Activated naive CD8-positive, alpha-beta T cell treated with anti-CD3 and anti-CD28 coated beads, Interleukin-2, amount 50 U/mL, for 24 hours (primary cell): ENCODE measurements at places on chromosomes 12 and 14.

GRCh38 chr14:53581504-53581903 is 375.1 kb downstream of the BMP4 start:
- no peak overlapping the region for H3K27ac ChIP-seq
- no peaks in the 10 kb centered on the region for H3K4me1 ChIP-seq
- no peaks in the 10 kb centered on the region for H3K36me3 ChIP-seq
- DNase-seq, result no peak
- H3K27me3 ChIP-seq, result peaks cover 1% of the 10 kb centered on the region

DNA sequence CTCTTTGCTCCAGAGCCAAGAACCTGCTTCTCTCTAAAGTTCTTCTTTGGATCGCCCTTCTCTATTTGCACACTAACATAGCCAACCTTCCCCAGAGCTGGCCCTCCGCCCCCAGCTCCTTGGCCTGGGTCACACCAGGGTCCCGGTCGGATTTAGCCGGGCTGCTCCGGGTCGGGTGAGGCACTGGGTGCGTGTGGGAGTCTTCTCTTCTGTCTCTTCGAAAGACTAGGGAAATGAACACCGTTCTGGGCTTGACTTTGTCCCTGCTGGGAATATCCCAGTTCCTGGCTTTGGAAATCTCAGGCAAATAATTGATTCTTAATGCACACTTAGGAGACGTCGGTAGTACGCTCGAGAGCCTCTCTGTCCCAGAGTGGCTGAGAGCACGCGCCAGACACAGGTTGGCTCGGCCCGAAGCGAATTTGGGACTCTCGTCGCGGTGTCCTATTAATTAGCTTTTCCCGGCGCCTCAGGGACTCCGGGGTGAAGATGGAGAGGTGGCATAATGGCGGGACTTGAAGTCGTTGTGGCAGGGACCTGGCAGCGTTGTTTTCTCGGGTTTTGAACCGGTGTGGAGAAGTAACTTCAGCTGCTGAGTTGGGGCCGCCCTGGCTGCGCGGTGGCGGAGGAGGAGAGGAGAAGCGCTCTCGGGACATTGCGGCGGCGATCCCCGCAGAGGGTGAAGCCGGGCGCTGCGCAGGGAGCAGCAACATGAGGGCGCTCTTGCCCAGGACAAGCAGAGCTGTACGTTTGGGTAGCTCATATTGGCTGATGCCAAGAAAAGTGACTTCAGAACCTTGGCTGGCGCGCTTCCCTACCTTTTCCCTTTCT is 7.5 kb downstream of the FOXG1 start:
- H3K4me3 ChIP-seq, result no peak overlapping the region
- DNase-seq, result no peak
- no peak overlapping the region for H3K27ac ChIP-seq
- H3K4me1 ChIP-seq, result no peaks in the 10 kb centered on the region

- DNase-seq, result no peak
- no peaks in the 10 kb centered on the region for H3K4me1 ChIP-seq
- no peaks in the 10 kb centered on the region for H3K36me3 ChIP-seq
- H3K4me3 ChIP-seq, result no peak overlapping the region
- no peaks in the 10 kb centered on the region for H3K27me3 ChIP-seq
Observed at GRCh38 chr12:131443019-131444000, 267.6 kb upstream of the SFSWAP start.

DNA sequence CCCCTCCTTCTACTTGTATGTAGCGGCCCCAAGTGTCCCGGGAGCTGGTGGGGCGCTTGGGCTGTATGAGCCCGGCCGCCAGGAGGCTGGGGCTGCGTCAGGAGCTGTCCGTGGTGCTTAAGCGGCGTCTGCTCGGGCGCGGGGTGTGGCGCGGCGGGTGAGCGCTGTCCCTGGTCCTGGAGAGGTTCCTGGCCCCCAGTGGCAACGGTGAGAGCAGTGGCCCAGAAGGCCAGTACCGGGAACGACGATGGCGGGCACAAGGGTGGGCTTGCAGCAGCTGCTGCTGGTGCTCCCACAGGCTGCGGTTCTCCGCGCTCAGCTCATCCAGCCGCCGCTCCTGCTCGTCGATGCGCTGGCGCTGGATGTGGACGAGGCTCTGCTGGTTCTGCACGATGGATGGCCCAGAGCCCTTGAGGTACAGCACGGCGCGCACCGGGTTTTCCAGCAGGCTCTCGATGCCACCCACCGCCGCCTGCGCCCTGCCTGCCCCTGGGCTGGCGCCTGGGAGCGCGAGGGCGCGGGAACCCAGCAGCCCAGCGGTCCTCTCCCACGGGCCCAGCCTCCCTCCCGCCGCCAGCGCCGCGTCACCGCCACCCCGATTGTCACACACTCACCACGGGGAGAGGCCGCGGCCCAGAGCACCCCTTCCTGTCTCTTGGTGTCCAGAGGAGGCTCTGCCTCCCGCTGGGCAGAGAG is 41.9 kb upstream of the FKBP4 start:
- H3K27ac ChIP-seq, result no peak overlapping the region
- no peaks in the 10 kb centered on the region for H3K4me1 ChIP-seq
- no peaks in the 10 kb centered on the region for H3K36me3 ChIP-seq
- H3K27me3 ChIP-seq, result peaks cover 39% of the 10 kb centered on the region
- H3K4me3 ChIP-seq, result no peak overlapping the region

DNA sequence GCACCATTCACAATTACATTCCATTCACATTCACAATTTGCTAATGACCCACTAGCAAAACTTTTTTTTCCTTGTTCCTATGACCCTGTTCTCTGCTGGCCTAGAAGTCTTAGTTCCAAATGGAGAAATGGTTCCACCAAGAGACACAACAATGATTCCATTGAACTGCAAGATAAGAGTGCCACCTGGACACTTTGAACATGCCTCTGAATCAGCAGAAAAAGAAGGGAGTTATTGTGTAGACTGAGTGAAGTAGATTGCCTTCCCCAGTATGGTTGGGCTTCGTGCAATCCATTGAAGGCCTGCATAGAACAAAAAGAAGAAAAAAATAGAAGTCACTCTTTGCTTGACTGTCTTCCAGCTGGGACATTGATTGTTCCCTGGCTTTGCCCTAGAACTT is 133.8 kb upstream of the PMCH start:
- no peaks in the 10 kb centered on the region for H3K36me3 ChIP-seq
- no peak overlapping the region for H3K27ac ChIP-seq
- no peak overlapping the region for H3K4me3 ChIP-seq
- no peak for DNase-seq

GRCh38 chr12:124750787-124751471 is 112.7 kb downstream of the SCARB1 start:
- peaks cover 28% of the 10 kb centered on the region for H3K4me1 ChIP-seq
- H3K4me3 ChIP-seq, result no peak overlapping the region
- H3K36me3 ChIP-seq, result no peaks in the 10 kb centered on the region

- H3K27ac ChIP-seq, result peak overlapping the region; percentile 39
- no peaks in the 10 kb centered on the region for H3K27me3 ChIP-seq
- peaks cover 55% of the 10 kb centered on the region for H3K36me3 ChIP-seq
- no peak overlapping the region for H3K4me3 ChIP-seq
- DNase-seq, result no peak
Observed at GRCh38 chr12:56713345-56713744, 11.8 kb downstream of the NACA start.

DNA sequence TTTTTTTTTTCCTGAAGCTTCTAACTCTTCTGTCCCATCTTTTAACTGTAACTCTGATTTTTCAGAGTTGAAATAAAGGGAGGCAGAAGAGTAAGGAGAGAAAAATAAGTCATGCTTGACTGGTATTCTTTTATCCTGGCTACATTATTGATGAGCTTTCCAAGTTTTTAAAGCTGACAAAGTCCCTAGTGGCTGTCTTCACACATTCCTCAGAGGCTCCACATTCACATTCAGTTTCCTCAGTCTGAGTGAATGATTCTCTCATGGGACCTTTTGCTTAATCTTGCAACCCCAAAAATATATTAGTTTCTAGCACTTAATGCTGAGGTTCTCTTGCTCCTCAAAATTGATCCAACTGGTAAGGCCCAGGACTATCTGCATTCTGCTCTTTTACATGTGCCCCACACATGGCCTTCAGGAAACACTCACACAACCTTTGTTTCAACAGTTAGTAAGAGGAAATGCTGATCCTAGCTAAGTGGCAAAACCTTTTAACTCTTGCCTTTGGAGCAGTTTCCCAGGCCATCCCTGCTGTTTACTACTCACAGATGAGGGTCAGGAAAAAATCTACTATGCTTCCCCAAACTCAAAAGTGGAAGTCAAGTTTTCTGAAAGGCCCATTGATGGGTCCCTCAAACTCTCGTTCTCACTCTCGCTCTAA is 61.7 kb upstream of the SLC6A15 start:
- H3K4me1 ChIP-seq, result no peaks in the 10 kb centered on the region
- no peak overlapping the region for H3K4me3 ChIP-seq
- H3K27me3 ChIP-seq, result no peaks in the 10 kb centered on the region
- no peak for DNase-seq
- H3K36me3 ChIP-seq, result no peaks in the 10 kb centered on the region
- H3K27ac ChIP-seq, result no peak overlapping the region

DNA sequence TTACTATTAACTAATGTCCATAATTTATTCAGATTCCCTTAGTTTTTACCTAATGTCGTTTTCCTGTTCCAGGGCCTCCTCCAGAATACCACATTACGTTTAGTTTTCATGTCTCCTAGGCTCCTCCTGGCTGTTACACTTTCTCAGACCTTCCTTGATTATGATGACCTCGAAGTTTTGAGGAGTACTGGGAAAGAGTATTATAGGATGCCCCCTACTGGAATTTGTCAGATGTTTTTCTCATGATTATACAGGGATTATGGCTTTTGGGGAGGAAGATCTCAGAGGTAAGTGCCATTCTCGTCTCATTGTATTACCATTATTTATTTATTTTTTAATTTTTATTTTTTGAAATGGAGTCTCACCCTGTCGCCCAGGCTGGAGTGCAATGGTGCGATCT is 17.7 kb upstream of the C1S start:
- H3K27ac ChIP-seq, result no peak overlapping the region
- no peaks in the 10 kb centered on the region for H3K36me3 ChIP-seq
- peaks cover 6% of the 10 kb centered on the region for H3K4me1 ChIP-seq
- DNase-seq, result no peak
- no peak overlapping the region for H3K4me3 ChIP-seq

GRCh38 chr14:37254411-37254947 is 56.7 kb downstream of the MIPOL1 start:
- H3K27me3 ChIP-seq, result no peaks in the 10 kb centered on the region
- H3K36me3 ChIP-seq, result no peaks in the 10 kb centered on the region
- H3K4me1 ChIP-seq, result no peaks in the 10 kb centered on the region
- DNase-seq, result no peak

DNA sequence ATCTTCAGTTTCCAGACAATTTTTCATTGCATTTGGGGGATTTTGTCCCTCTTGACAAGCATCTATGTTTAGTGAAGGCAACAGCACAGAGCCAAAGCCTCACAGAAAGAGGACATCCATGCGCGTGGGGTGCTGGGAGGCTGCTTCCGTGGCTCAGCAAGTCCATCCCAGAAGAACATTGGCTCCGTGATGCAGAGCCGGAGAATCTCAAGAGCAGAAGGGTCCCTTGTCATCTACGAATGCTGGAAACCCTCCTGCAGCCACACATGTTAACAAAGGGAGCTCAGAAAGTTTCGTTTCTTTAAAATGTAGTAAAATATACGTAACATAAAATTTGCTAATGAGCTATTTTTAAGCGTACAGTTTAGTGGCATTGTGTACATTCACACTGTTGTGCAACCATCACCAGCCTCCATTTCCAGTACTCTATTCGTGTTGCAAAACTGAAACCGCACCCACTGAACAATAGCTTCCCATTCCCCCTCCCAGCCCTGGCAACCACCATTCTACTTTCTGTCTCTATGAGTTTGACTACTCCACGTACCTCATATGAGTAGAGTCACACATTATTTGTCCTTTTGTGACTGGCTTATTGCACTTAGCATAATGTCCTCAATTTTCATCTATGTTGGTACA is 185.9 kb downstream of the TTC7B start:
- H3K4me1 ChIP-seq, result peaks cover 6% of the 10 kb centered on the region
- no peaks in the 10 kb centered on the region for H3K36me3 ChIP-seq
- no peak overlapping the region for H3K4me3 ChIP-seq
- no peak for DNase-seq
- no peaks in the 10 kb centered on the region for H3K27me3 ChIP-seq

- H3K27ac ChIP-seq, result no peak overlapping the region
- H3K4me1 ChIP-seq, result no peaks in the 10 kb centered on the region
- DNase-seq, result peak; percentile 20
- no peaks in the 10 kb centered on the region for H3K27me3 ChIP-seq
- H3K36me3 ChIP-seq, result no peaks in the 10 kb centered on the region
- no peak overlapping the region for H3K4me3 ChIP-seq
Observed at GRCh38 chr12:118714051-118714460, 267.3 kb upstream of the SRRM4 start.

DNA sequence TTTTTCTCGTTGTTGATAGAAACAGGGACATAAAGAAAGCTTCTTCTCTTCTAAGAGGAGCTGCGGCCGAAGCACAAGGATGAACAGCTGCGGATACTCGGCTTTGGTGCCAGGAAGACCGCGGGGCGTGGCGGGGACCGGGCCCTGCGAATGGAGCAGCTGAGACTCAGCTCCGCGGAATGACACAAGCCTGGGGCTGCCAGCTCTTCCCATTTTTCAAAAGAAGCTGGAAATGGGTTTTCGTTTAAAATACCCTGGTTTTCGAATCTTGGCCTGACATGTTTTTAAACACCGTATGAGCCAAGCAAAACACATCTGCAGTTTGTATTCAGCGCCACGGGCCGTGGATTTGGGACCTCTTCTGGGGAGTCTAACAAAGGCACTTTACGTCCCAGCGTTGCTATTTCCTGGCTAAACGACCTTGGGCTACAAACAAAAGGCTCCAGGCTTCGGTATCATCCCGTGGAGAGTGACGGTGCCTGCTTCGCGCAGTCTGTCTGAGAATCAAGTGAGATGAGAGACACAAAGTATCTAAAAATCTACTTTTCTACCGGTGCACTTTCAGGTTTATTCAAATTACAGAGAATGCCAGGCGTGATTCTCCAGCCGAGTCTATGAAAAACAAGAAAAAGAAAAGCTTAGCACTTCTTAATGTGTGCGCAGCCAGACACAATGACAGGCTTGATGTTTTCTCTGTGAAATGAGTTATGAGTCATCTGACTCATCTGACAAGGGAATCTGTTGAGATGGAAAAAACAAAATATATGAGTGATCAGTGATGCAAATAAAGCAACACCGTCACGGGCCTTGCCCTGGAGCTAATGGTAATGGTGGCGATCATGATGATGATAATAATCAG is 114.0 kb upstream of the TMEM132D start:
- no peaks in the 10 kb centered on the region for H3K36me3 ChIP-seq
- no peaks in the 10 kb centered on the region for H3K4me1 ChIP-seq
- no peak overlapping the region for H3K27ac ChIP-seq
- DNase-seq, result no peak

DNA sequence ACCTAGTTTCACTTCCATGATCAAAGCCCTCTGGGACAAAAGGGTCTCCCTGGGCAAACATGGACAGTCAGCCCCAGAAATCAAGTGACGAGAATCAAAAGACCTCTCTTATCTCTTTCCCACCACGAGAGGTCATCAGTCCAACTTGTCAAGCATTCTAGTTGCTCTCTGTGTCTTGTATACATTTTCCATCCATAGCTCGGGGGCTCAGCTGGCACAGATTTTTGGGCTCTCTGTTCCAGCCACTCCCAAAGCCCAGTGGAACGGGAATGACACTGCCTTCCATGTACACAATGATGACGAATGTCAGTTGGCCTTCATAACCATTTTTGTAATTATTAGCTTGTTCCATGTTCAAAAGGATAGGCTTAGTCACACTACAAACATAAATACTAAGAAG is 29.7 kb downstream of the NOS1 start:
- peaks cover 25% of the 10 kb centered on the region for H3K27me3 ChIP-seq
- H3K4me1 ChIP-seq, result no peaks in the 10 kb centered on the region
- H3K36me3 ChIP-seq, result no peaks in the 10 kb centered on the region
- no peak for DNase-seq
- no peak overlapping the region for H3K4me3 ChIP-seq
